ENCODE measurements at places on chromosomes 2 and 18.

DNA sequence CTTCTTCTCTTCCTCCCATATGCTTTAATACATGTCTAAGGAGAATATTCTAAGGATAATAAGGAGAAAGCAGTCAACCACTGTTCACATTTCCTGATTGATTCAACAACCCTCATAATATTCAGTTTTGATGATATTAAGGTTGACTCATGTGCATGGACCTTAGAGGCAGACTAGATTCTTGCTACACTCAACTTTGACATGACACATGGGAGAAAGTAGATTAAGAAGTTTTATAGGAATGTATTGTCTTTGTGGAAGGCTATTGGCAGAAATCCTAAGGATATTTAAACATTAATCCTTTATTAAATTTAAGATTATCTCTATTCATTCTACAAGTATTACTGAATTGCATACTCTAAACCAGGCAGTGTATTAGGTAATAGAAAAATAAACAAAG lies 309.1 kb upstream of the CYRIA start:
- DNase-seq = no peak
- H3K4me3 ChIP-seq = no peak overlapping the region
- no peaks in the 10 kb centered on the region for H3K4me1 ChIP-seq
- no peaks in the 10 kb centered on the region for H3K27me3 ChIP-seq
- no peak overlapping the region for H3K27ac ChIP-seq

GRCh38 chr2:63790906-63791305 lies 50.8 kb upstream of the UGP2 start:
- no peak for DNase-seq
- H3K27ac ChIP-seq = no peak overlapping the region
- no peaks in the 10 kb centered on the region for H3K27me3 ChIP-seq
- H3K4me1 ChIP-seq = no peaks in the 10 kb centered on the region
- no peaks in the 10 kb centered on the region for H3K36me3 ChIP-seq

- H3K27ac ChIP-seq = peak overlapping the region; percentile 71
- H3K4me1 ChIP-seq = peaks cover 3% of the 10 kb centered on the region
- no peak overlapping the region for H3K4me3 ChIP-seq
- no peak for DNase-seq
- no peaks in the 10 kb centered on the region for H3K27me3 ChIP-seq
Observed at GRCh38 chr2:223888251-223888650, 50.9 kb upstream of the AP1S3 start.

- no peak overlapping the region for H3K27ac ChIP-seq
- H3K4me3 ChIP-seq = no peak overlapping the region
- H3K27me3 ChIP-seq = peaks cover 2% of the 10 kb centered on the region
- peaks cover 4% of the 10 kb centered on the region for H3K36me3 ChIP-seq
- peaks cover 5% of the 10 kb centered on the region for H3K4me1 ChIP-seq
- no peak for DNase-seq
Observed at GRCh38 chr2:63639344-63639743, 50.6 kb downstream of the MDH1 start.

DNA sequence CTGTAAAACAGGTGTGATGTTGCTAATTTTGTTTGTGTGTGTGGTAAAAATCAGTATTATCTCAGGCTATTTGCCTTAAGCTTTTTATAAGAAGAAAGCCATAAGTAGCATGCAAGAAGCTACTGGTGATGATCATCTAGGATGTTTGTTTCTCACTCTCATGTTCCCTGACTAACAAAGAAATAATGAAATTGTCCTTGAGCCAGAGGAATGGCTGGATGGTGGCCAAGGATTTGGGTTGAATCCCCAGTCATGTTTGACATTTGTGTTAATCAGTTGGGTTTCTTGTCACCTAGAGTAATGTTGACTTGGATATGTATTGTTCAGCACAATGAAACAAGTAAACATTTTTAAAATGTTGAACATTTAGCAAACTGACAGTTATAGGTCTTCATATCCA lies 496.8 kb upstream of the ZEB2 start:
- H3K4me3 ChIP-seq = no peak overlapping the region
- no peak for DNase-seq
- no peak overlapping the region for H3K27ac ChIP-seq
- H3K4me1 ChIP-seq = peaks cover 23% of the 10 kb centered on the region
- no peaks in the 10 kb centered on the region for H3K27me3 ChIP-seq

DNA sequence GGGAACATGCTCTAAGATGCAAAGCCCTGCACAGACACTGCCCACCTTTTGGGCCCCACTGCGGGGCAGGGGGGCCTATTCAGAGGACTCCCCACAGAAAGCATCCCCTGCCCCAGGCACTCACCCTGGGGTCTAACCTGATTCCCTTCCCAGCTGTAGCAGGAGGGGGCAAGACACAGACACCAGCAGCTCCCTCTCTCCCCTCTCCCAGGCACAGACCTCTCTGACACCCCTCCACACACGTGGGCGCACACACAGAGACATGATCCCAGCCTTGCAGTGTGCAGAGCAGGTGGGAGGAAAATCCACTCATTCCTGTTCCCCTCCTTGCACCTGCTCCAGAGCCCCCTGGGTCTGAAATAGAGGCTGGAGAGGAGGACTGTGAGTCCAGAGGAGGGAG lies 10.7 kb downstream of the TNS1 start:
- H3K4me3 ChIP-seq = no peak overlapping the region
- H3K36me3 ChIP-seq = no peaks in the 10 kb centered on the region
- no peak for DNase-seq
- H3K4me1 ChIP-seq = peaks cover 29% of the 10 kb centered on the region
- H3K27me3 ChIP-seq = peaks cover 3% of the 10 kb centered on the region

DNA sequence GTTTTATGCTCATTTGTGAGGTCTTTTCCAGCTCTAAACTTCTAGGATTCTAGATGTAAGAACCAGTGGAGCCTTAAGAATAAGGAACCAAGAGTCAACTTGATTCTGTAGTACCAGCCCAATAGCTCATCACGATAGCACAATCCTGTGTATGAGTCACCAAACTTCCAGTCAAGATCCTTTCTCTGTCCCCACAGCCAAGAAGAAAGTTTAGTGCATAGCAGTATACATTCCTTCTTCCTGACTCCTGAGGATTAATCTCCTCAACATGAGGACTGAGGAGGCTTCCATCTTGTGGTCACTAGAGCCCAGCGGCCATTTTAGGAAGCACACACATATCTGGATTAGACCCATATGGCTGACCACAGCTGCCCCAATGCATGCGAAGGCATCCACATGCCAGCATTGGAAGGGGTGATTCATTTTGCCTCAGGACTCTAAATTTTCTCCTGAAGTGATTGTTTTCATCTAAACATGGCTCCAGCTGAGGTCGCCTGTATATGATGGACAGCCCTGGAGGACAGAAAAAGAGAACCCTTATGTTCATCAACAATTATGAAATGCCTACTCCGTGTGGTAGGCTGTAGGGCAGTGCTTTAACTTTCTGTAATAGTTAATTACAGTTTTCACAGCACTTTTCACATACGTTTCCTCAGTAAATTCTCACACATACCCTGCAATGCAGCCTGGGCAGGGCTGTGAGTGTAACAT lies 53.5 kb downstream of the RASGRP3 start:
- DNase-seq = no peak
- no peaks in the 10 kb centered on the region for H3K27me3 ChIP-seq
- no peak overlapping the region for H3K27ac ChIP-seq
- no peaks in the 10 kb centered on the region for H3K36me3 ChIP-seq
- no peaks in the 10 kb centered on the region for H3K4me1 ChIP-seq

DNA sequence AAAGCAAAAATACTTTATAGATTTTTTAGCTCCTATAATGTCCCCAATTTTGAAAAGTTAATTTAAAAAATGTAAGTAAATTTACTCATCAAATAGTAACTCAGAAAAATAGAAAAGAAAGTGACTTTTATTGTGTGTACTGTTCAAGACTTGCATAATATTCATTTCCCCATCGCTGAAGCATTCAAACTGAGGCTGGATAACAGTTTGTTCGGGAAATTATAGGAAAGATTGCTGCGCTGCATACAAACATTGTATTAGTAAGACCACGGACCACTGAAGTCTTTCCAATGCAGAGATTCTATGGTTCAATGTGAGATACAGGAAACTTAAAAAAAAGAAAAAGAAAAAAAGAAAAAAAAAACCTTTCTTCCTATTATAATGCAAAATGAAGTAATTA lies 10.4 kb downstream of the STK17B start:
- H3K27me3 ChIP-seq = no peaks in the 10 kb centered on the region
- H3K4me1 ChIP-seq = no peaks in the 10 kb centered on the region

- peaks cover 24% of the 10 kb centered on the region for H3K4me1 ChIP-seq
- DNase-seq = no peak
- H3K4me3 ChIP-seq = no peak overlapping the region
Observed at GRCh38 chr2:101113441-101114267, 37.5 kb downstream of the TBC1D8 start.

Measured in neural crest cell (in vitro differentiated cells).